ENCODE measurements at places on chromosomes 11 and 22. TPM values are rescaled to one million over a fixed set of nuclear protein-coding genes. Genes with fewer than 3 reads are reported as not detected.

Gene APOA4
- total RNA-seq: not detected

- no peak for DNase-seq
Observed at GRCh38 chr11:89625171-89625570, 84.9 kb upstream of the TRIM77 start.

- no peak for DNase-seq
Observed at GRCh38 chr22:48949375-48950149, 878.1 kb downstream of the BRD1 start.

GRCh38 chr11:110921742-110922521, 209.7 kb upstream of the ARHGAP20 start:
- no peak for DNase-seq

Gene MYO7A
- not detected for total RNA-seq

DNA sequence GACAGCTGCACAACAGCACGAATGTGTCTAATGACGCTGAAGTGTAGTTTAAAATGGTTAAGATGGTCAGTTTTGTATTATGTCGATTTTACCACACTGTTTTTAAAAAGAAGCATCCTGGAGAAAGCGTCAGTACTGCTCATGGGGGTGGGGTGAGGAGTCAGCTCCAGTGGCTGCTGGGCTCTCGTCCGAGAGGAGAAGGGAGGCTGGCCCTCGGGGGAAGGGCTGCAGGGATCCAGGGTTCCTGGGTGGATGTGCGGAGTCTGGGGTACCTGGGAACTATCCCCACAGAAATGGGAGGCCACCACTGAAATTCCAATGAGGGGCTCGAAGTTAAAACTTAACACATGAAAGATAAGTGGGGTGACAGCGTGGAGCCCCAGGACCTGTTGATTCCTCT, 11.9 kb downstream of the C11orf21 start:
- no peak for DNase-seq

- DNase-seq: no peak
Observed at GRCh38 chr22:49514641-49515040, 313.0 kb downstream of the BRD1 start.

GRCh38 chr11:108137212-108137611, 15.8 kb downstream of the ACAT1 start:
- no peak for DNase-seq

DNA sequence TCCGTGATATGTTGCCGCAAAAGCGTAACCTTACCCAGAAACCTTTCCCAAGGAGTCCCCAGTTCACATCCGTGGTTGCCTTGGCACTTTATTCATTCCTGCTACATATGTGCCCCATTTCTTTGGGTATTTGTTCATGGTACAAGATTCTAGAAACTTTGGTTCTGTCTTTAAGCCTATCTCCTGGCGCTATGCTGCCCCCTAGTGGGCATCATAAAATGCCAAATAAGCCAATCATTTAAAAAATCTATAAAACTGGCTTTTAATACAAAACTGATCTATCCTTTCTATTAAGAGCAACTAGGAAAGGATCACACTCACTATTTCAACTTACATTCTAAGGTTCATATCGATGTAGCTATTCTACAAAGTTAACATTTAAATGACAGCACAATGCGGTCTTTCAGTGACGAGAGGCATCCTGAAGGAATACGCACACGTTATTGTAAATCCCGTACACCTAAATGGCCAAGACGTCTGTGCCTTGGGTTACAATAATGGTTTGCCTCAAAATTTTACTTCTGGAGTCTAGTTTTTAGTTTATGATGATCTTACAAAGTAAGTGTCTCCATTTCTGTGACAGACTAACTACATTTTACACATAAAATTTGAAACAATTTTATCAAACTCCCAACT, 16.2 kb downstream of the PIWIL3 start:
- no peak for DNase-seq

Gene RFPL1
- not detected for total RNA-seq

- no peak for DNase-seq
Observed at GRCh38 chr11:71179877-71180605, 72.3 kb downstream of the SHANK2 start.

Gene TUBA8
- total RNA-seq: 1.6 TPM

DNA sequence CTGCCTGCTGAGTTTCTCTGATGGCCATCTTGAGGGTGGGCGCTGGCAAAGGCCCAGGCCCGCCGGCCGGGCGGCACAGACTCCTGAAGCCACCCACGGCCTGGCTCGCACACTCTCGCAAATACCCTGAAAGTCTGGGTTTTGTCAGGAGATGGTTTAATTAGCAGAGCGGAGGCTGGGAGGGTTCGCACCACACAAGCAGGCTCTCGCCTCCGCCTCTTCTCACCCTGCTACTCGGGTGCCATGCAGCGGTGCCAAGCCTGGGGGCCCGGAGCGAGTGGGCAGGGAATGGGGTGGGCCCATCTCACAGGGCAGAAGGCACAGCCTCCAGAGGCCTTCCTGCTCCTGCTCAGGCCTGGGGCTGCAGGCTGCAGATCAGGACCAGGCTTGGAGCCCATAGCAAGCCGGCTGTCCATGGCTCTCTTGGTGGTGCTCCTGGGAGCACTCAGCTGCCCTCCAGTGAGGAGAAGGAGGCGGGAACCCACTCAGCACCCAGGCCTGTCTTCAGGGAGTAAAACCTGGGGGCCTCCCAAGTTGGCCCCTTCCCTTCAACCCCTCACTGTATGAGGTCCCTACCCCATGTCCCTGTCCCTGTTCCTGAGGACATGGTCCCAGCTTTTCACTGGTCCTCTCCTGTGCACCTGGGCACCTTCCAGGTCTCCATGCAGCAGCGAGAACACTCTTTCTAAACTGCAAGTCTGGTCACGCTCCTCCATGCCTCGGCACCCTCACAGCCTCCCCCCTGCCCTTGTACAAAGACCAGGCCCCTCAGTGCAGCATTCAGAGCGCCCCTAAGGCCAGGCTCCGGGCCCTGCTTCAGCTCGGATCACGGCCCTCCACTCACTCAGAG, 62.0 kb downstream of the FLRT1 start:
- no peak for DNase-seq

- no peak for DNase-seq
Observed at GRCh38 chr11:47127213-47127612, 49.5 kb downstream of the ARFGAP2 start.

- DNase-seq: no peak
Observed at GRCh38 chr11:112543390-112543789, 282.7 kb upstream of the PLET1 start.

- no peak for DNase-seq
Observed at GRCh38 chr11:72229925-72230763, 5.6 kb downstream of the INPPL1 start.

DNA sequence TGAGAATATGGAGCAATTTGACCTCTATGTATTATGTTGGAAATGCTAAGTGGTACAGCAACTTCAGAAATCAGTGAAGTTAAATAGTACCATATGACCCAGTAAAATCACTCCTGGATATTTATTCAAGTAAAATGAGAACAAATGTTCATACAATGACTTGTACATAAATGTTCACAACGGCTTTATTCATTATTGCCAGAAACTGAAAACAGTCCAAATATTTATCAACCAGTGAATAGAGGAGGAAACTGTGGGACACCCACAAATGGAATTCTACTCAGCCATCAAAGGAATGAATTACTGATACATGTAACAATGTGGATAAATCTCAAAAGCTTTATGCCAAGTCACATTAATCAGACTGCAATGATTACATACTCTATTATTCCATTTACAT, 416.3 kb downstream of the AASDHPPT start:
- no peak for DNase-seq

Gene PNPLA5
- not detected for total RNA-seq

Gene MRGPRX3
- total RNA-seq: not detected

- no peak for DNase-seq
Observed at GRCh38 chr11:665704-666281, 28.7 kb downstream of the DRD4 start.

- DNase-seq: no peak
Observed at GRCh38 chr11:12958986-12959385, 50.1 kb upstream of the RASSF10 start.

GRCh38 chr11:45045683-45046471, 95.2 kb upstream of the TP53I11 start:
- DNase-seq: no peak

Gene PHRF1
- total RNA-seq: 47.1 TPM

- DNase-seq: no peak
Observed at GRCh38 chr11:111329306-111330204, 31.2 kb downstream of the POU2AF3 start.

DNA sequence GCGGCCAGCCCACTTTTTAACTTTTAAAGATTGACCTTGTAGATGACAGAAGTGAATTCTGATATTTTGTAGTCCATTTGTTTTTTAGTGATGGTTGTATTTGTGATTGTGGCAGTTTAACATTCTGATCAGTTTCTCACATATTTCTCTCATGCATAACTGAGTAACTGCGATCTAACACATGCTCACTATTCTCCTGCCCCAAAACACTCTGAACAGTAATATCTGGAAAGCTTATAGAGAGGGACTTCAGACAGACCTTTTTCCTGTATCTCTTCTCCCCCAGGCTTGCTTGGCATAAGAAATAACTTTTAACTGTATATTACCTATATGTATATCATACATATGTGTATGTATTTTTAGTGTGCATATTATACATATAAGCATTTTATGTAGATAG, 37.3 kb upstream of the MYO18B start:
- DNase-seq: no peak

Gene SLC22A12
- not detected for total RNA-seq

Gene BET1L
- total RNA-seq: 81.6 TPM

Gene DNAJB13
- 0.29 TPM for total RNA-seq

DNA sequence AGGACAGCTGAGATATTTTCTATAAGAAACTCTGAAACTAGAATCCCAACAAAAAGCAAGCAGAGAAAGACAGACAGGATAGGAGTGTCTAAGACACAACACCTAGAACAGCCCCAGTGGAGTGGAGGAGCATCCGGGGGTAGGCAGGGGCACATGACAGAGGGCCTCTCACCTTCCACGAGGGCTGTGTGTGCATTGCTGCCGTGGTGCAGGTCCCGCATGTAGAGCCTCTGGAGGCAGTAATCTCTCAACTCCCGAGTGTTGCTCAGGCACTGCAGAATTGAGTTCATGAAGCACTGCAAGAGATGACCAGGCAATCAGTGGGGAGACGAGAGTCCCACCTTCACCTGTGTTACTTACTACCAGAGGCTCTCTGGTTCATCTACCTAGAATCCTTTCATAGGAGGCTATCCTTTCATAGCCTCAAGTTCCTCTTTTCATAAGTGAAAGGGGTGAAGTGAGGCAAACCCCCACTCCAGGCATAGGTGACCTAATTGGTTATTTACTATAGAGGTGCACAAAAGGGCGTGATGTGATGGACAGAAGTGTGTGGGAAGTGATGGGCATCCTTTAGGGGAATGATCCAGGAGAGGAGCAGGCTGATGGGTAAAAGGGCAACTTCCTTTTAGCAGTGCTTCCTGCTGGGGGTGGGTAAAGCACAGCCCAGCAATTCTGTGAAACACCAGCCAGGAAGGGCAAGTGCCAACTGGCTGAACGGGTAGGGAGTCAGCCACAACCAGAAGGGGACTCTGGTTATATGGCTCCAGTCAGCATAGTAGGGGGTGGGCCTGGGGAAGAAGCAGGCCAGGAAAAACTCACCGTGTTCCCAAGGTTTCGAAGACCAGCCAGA, 13.1 kb upstream of the MFRP start:
- DNase-seq: no peak

DNA sequence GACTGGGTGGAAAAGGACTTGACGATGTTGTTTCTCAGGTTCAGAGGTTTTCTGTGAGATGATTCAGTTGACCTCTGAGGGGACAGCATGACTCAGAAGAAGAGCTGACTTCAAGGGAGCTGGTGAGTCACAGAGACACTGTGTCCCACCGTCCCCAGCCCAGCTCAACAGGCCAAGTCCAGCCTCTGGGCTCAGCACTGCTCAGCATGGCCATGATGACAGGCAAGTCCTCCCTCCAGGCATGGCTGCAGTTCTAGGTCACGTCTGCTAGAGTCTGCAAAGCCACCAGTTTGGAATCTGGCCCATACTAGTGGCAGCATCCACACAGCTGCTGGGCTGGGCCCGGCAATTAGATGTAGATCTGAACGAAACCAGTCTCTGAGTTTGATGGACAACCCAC, 12.9 kb downstream of the TRIM29 start:
- DNase-seq: no peak

Gene MUC6
- not detected for total RNA-seq

- DNase-seq: no peak
Observed at GRCh38 chr11:73047773-73048371, 94.2 kb downstream of the FCHSD2 start.

DNA sequence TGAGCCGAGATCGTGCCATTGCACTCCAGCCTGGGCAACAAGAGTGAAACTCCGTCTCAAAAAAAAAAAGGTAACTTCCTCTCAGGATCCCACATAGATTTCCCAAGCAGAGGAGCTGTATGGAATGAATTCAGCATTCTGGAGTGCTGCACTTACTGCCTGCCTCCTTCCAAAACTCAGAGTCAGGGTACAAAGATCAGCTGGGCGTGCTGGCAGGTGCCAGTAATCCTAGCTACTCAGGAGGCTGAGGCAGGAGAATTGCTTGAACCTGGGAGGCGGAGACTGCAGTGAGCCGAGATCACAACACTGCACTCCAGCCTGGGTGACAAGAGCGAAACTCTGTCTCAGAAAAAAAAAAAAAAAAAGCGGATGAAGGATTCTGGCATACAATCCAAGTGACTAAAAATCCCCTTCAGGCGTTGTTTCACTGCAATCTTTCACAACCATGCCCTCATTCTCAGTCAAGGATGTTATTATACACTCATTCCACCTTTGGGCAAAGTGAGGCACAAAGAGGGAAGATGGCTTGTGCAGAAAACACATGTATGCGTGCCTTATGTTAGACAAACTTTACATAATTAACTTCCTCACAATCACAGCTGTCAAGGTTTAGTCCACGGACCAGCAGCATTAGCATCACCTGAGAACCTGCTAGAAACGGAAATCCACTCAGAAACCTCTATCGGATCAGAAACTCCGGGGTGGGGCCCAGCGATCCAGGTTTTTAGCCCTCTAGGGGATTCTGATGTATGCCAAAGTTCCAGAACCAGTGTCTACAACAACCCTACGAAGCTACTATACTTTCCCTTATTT, 1.1 kb upstream of the NOL12 start:
- DNase-seq: no peak

DNA sequence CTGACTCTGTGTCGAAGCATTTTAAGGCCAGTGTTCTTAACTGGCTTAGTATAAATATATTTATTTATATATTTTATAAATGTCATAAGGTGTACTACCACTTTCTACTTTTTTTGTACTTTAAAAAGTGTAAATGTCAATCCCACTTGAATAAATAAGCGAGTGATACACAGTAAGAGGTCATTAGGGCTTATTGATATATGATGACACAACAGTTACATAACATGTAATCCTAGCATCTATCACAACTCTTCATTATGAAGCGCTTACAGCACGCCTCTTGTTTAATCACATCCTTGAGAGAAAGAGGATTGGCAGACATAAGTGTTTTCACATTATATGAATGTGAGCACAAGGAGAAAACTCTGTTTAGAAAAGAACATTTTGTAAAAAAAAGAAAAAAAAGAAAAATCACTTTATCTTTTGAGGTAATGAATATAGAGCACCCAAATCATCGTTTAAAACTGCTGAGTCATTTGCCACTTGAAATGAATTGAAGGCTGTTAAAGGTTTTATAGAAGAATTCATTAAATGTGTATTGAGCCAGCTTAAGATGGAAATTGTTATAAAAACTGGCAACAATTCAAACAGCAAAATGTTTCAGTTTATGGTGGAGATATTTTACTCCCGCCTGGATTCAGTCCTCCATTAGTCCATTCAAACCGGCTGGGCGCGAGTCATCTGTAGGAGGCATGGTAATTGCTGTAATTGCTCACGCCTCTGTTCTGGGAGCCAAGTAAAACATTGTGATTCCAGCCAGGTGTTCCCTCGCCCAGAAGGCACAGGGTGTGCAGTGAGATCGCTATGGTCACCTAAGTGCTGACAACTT, 627.3 kb upstream of the KIRREL3 start:
- DNase-seq: no peak

All from activated naive CD4-positive, alpha-beta T cell treated with anti-CD3 and anti-CD28 coated beads, Interleukin-2, amount 50 U/mL, for 72 hours (primary cell).